ENCODE measurements at places on chromosomes 13 and 19. TPM values are rescaled to one million over a fixed set of nuclear protein-coding genes. Genes with fewer than 3 reads are reported as not detected.

- H3K27ac ChIP-seq = no peak overlapping the region
- H3K4me1 ChIP-seq = peaks cover 4% of the 10 kb centered on the region
- H3K36me3 ChIP-seq = no peaks in the 10 kb centered on the region
- peak; percentile 92 for DNase-seq
Observed at GRCh38 chr13:46622630-46623256, 69.8 kb downstream of the LRCH1 start.

DNA sequence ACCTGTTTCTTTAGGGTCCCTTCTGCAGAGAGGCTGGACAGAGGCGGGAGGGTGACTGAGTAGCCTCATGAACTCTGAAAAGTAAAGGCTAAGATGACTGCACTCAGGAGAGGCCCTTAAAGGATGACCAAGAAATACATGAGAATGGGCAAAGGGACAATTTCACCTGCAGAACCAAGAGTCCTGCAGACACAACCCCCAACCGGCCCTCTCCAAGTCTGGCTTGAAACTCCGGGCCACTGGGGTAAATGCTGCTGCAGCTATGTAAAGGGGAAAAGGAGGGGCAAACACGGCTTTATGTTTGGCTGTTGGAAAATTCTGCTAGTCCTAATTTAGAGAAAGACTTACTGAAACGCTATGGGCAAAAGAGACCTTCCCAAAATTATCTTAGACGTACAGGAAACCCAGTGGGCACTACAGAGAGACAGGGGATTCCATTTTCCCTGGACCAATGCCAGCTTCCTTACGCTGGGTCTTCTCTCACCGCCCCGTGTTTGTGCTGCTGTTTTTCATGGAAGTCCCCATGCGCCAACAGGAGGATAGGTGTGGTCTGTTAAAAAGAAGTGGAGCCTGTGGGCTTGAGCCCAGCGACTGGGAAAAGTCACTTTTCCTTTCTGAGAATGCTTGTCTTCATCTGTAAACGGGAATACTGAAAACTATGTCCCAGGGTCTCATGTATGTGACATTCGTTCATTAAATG, 10.6 kb downstream of the COL4A2 start:
- H3K36me3 ChIP-seq = peaks cover 6% of the 10 kb centered on the region
- no peak for DNase-seq
- no peak overlapping the region for H3K27ac ChIP-seq
- H3K27me3 ChIP-seq = no peaks in the 10 kb centered on the region

DNA sequence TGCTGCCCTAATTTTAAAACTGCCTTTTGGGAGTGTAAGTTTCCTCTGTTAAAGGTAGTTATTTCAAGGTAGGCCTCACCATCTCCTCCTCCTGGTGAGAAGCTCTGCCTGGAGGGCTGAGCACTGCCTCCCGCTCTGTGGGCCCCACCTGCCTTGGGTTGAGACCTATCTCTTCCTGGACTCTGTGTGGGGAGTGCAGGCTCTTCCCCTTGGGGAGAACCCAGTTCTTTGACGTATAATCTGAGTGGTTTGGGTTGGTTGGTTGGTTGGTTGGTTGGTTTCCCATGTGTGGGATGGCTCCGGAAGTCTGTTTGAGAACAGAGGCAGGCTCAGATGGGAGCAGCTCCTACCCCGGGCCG, 39.1 kb downstream of the ACTN4 start:
- H3K4me1 ChIP-seq = peaks cover 40% of the 10 kb centered on the region
- no peak for DNase-seq
- H3K27ac ChIP-seq = peak overlapping the region; percentile 93
- no peaks in the 10 kb centered on the region for H3K27me3 ChIP-seq
- H3K36me3 ChIP-seq = no peaks in the 10 kb centered on the region

DNA sequence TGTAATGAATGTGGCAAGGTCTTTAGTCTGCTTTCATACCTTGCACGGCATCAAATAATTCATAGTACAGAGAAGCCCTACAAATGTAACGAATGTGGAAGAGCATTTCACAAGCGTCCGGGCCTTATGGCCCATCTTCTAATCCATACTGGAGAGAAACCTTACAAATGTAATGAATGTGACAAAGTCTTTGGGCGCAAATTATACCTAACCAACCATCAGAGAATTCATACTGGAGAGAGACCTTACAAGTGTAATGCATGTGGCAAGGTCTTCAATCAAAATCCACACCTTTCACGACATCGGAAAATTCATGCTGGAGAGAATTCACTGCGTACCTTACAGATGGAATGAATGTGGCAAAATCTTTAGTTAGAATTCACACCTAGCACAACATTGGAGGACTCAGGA, 3.3 kb upstream of the ZNF880 start:
- H3K4me3 ChIP-seq = no peak overlapping the region
- no peaks in the 10 kb centered on the region for H3K36me3 ChIP-seq
- no peak overlapping the region for H3K27ac ChIP-seq
- no peaks in the 10 kb centered on the region for H3K4me1 ChIP-seq

RINL gene
- total RNA-seq = 2.6 TPM

IL4I1 gene
- 1.5 TPM for total RNA-seq

CRB3 gene
- 0.17 TPM for total RNA-seq

VASP gene
- 33.1 TPM for total RNA-seq

CELF5 gene
- total RNA-seq = not detected

SLC7A9 gene
- 0.17 TPM for total RNA-seq
